GM23338 (cell line): ENCODE measurements at places on chromosomes 7 and 10. TPM values are rescaled to one million over a fixed set of nuclear protein-coding genes. Genes with fewer than 3 reads are reported as not detected.

GRCh38 chr10:60973086-60973485, 29.1 kb upstream of the RHOBTB1 start:
- no peaks in the 10 kb centered on the region for H3K27me3 ChIP-seq
- H3K4me3 ChIP-seq = no peak overlapping the region
- H3K36me3 ChIP-seq = no peaks in the 10 kb centered on the region
- no peak for DNase-seq
- no peak overlapping the region for H3K27ac ChIP-seq
- H3K4me1 ChIP-seq = no peaks in the 10 kb centered on the region

GRCh38 chr7:27997188-27997707, 183.3 kb downstream of the JAZF1 start:
- DNase-seq = no peak
- no peak overlapping the region for H3K27ac ChIP-seq
- no peak overlapping the region for H3K4me3 ChIP-seq
- no peaks in the 10 kb centered on the region for H3K27me3 ChIP-seq

OPALIN gene
- total RNA-seq = not detected in 2 replicates

ATG9B gene
- 1.2 and 2.2 TPM in 2 replicates for total RNA-seq

- DNase-seq = peak; percentile 30
- H3K27me3 ChIP-seq = no peaks in the 10 kb centered on the region
- H3K4me3 ChIP-seq = no peak overlapping the region
- no peaks in the 10 kb centered on the region for H3K4me1 ChIP-seq
Observed at GRCh38 chr10:78844960-78845607, 223.7 kb upstream of the ZMIZ1 start.

ESYT2 gene
- total RNA-seq = 50.3 and 52.7 TPM in 2 replicates

GRCh38 chr10:122448600-122448999, 5.9 kb upstream of the ARMS2 start:
- no peak overlapping the region for H3K4me3 ChIP-seq
- H3K4me1 ChIP-seq = peaks cover 4% of the 10 kb centered on the region; the same call in 1 of the 2 replicates
- H3K27ac ChIP-seq = no peak overlapping the region
- H3K36me3 ChIP-seq = no peaks in the 10 kb centered on the region; the same call in 1 of the 2 replicates
- no peaks in the 10 kb centered on the region for H3K27me3 ChIP-seq

PHTF2 gene
- total RNA-seq = 21.6 and 24.1 TPM in 2 replicates

DNA sequence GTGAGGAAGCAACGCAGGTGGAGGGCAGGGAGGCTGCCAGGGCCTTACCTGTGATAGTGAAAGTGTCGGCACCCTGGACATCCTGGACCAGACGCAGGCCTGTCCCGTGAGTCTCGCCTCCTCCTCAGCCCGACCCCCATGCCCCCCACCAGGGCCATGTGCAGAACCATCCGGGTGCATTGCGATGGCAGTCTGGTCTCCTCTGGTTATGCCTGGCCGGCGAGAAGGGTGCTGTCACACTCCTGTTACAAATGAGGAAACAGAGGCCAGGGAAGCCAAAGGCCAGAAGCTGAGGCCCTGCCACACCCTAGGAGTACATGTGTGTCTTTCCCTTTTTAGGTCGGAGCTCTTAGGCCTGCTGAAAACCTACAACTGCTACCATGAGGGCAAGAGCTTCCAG, 7.2 kb downstream of the DEPP1 start:
- no peak for DNase-seq
- no peak overlapping the region for H3K27ac ChIP-seq
- peaks cover 31% of the 10 kb centered on the region for H3K4me1 ChIP-seq
- H3K4me3 ChIP-seq = no peak overlapping the region

DNA sequence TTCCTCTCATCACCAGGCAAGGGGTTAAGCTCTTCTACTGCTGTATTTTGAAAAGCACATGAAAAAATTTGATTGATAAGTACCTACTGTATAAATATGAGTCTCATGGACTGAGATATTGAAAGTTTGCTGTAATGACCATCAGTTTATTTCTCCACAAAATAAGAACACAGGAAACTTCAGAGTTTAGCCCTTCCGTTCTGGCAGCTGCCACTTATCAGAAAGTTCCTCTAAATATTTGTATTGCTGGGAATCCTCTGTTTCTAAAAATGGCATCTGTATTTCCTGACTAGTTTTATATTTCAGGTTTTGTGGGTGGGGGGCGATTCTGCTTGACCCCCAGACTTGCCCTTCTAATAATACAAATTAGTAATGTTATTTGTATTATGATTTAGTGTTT, 92.0 kb downstream of the LYZL2 start:
- no peak overlapping the region for H3K27ac ChIP-seq
- DNase-seq = no peak
- H3K36me3 ChIP-seq = no peaks in the 10 kb centered on the region
- H3K4me1 ChIP-seq = peaks cover 10% of the 10 kb centered on the region; the same call in 1 of the 2 replicates
- H3K27me3 ChIP-seq = no peaks in the 10 kb centered on the region
- H3K4me3 ChIP-seq = no peak overlapping the region

DNA sequence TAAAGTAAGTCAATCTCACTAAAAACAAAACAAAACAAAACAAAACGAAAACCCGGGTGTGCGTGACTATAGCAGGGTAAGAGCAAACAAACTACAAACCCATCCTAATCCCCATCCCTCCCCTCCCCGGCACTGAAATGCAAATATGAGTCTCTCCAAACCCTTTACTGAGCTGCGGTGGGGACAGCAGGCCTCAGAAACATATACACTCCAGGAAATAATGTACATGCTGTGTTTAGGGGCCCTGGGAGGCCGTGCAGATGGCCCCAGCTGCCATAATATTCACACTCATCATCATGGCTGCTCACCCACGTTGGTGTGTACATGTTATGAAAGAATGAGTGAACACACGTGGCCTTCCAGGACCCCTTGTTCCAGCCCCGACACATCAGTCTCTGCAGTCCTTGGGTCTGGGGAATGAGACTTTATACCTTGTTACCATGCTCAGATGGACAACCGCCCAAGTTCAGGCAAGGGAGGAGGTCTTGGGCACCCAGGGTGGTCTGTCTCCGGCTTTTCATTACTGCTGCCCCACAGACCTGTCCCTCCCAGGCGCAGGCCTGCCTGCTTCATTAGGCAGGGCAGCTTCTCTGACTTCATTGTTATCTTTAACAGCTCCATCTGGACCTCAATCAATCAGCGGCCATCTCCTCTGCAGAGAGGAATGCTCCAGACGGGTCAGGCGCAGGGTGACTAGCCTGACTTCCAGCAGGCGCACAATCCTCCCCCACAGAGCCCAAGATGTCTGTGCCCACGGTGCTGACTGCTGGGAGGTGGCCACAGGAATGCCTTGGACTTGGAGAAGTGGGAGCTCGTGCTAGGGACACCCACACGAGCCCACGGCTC, 20.6 kb downstream of the HSPA12A start:
- H3K4me1 ChIP-seq = no peaks in the 10 kb centered on the region
- no peak for DNase-seq
- no peak overlapping the region for H3K27ac ChIP-seq
- H3K27me3 ChIP-seq = no peaks in the 10 kb centered on the region

- H3K4me3 ChIP-seq = no peak overlapping the region
- no peak overlapping the region for H3K27ac ChIP-seq
- DNase-seq = no peak
Observed at GRCh38 chr10:61974601-61975390, 73.3 kb downstream of the ARID5B start.

- no peaks in the 10 kb centered on the region for H3K4me1 ChIP-seq
- H3K27me3 ChIP-seq = peaks cover 6% of the 10 kb centered on the region; the same call in 1 of the 2 replicates
- no peaks in the 10 kb centered on the region for H3K36me3 ChIP-seq
- peak; percentile 76 for DNase-seq
Observed at GRCh38 chr7:50092579-50093491, at the start of gene ZPBP. TSS of gene ZPBP (minus strand) at chr7:50093246. CDS start at chr7:50093194, 52 bp downstream.

SH2D4B gene
- not detected in 2 replicates for total RNA-seq

DNA sequence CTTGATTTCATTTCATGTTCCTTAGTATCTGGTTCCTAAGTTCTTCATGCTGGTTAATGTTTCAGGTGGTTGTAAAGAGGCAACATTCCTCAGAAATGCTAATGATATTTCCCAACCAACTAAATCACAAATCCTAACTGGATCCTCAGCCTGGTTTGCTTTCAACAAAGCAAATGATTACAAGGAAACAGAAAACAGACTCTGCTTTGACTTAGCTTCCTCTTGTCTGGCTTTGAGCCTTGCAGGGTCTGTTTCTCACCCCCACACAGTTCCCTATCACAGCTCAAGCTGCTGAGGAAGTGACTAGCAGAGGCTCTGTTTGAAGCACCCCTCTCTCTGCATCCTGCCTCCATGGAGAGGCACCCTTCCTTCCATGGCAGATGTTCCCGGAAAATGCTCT, 130.2 kb upstream of the CTTNBP2 start:
- H3K4me3 ChIP-seq = no peak overlapping the region
- DNase-seq = no peak
- H3K27ac ChIP-seq = no peak overlapping the region
- H3K27me3 ChIP-seq = no peaks in the 10 kb centered on the region
- peaks cover 6% of the 10 kb centered on the region for H3K4me1 ChIP-seq
- no peaks in the 10 kb centered on the region for H3K36me3 ChIP-seq

DNA sequence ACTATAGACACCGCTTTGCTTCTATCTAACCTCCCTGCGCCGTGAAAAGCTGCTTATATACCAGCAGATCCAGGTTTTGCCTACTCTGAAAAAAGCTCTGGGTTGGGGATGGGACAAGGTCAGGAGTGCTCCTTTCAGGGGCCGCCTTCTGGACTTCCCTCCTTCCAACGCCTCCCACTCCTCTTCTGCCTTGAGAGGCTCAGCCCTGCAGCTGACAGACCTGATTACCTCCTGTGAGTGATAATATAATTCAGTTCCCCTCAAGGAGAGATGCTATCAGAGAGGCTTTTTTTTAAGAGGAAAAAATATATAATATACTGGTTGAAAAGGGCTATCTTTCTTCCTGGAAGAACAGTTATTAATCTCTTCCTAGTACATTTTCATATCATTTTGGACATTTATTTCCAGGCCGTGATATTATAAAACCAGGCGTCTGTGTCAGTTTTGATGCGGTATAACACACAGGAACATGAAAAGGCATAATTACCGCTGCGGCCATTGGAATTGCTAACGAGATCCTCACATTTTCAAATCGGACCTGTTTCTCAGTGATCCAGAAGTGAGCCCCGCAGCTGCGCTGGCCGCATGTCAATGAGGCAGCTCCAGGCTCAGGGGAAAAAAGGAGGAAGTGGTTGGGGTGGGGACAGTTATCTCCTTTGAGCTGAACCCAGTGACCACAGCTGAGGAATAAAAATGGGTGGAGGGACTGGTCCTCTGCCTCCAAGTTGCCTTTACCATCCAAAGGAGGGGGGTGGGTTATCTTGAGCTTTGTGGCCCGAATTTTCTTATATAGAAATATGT, 457.1 kb downstream of the TYW1 start:
- H3K27me3 ChIP-seq = no peaks in the 10 kb centered on the region
- no peaks in the 10 kb centered on the region for H3K4me1 ChIP-seq
- H3K4me3 ChIP-seq = no peak overlapping the region
- H3K36me3 ChIP-seq = no peaks in the 10 kb centered on the region
- no peak overlapping the region for H3K27ac ChIP-seq
- no peak for DNase-seq

C10orf62 gene
- total RNA-seq = not detected in 2 replicates

ANKRD2 gene
- total RNA-seq = not detected in 2 replicates

DNA sequence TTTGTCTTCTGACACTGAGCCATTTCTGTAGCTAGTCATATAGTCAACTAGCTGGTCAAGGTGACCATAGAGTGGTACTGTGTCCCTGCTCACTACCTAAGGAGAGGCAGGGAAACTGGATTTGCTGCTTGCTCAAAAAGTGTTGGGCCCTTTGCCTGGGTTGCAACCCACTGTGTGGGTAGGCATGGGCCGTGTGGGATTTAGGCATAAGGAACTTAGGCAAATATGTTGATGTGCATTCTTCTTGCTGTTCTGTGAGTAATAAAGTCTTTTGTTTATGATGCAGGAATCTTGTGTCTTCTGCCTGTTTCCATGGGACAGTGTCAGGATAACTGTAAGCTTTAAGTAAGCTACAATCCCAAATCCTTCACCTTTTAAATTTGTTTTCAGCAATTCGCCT, 23.1 kb upstream of the TCTN3 start:
- DNase-seq = no peak
- H3K36me3 ChIP-seq = no peaks in the 10 kb centered on the region
- H3K27me3 ChIP-seq = no peaks in the 10 kb centered on the region
- H3K4me1 ChIP-seq = no peaks in the 10 kb centered on the region

GRCh38 chr10:122421742-122422141, 32.7 kb upstream of the ARMS2 start:
- H3K27me3 ChIP-seq = no peaks in the 10 kb centered on the region
- no peak for DNase-seq
- H3K36me3 ChIP-seq = no peaks in the 10 kb centered on the region
- H3K4me1 ChIP-seq = peaks cover 12% of the 10 kb centered on the region
- H3K27ac ChIP-seq = no peak overlapping the region

DNA sequence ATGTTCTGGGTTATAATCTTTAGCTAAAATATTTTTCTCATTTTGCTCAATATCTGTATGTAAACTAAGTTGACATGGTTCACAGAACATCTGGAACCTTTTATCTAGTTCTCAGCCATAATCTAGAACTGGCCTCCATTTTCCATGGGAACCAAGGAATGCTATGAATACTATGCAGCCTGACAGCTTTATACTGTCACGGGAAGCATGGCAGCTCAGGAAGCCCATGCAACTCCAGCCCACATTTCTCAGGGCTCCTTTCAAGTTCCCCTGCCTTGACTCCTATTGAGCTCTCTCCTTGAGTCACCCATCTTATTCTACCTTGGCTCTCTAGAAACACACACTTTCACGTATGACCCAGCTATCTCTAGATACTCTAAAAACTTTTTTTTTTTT, 36.6 kb upstream of the PRKAR2B start:
- H3K27me3 ChIP-seq = no peaks in the 10 kb centered on the region
- H3K4me3 ChIP-seq = no peak overlapping the region
- H3K36me3 ChIP-seq = no peaks in the 10 kb centered on the region
- peak; percentile 6 for DNase-seq
- no peaks in the 10 kb centered on the region for H3K4me1 ChIP-seq
- no peak overlapping the region for H3K27ac ChIP-seq

- H3K36me3 ChIP-seq = no peaks in the 10 kb centered on the region
- H3K4me3 ChIP-seq = no peak overlapping the region
- no peaks in the 10 kb centered on the region for H3K27me3 ChIP-seq
- no peak for DNase-seq
Observed at GRCh38 chr7:1282679-1283078, 50.0 kb downstream of the UNCX start.
